ENCODE measurements at places on chromosomes 2 and 18.

DNA sequence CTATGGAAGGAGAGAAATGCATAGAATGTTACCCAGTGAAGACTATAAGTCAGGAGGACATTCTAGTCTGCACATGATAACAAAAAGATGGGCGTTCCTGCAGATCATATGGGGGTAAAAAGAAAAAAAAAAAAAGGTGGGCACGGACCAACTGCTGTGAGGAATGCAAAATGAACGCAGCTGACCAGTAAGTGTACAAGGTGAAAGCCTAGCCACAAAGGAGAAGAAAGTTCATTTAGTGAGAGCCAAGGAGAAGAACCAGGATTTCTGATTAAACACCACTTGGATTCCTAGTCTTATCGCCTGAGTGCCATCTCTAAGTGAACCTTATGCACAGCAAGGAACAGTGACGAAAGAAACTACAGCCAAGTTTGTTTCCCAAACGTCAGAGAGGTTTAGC, 26.5 kb downstream of the RBMS1 start:
- no peak for DNase-seq

DNA sequence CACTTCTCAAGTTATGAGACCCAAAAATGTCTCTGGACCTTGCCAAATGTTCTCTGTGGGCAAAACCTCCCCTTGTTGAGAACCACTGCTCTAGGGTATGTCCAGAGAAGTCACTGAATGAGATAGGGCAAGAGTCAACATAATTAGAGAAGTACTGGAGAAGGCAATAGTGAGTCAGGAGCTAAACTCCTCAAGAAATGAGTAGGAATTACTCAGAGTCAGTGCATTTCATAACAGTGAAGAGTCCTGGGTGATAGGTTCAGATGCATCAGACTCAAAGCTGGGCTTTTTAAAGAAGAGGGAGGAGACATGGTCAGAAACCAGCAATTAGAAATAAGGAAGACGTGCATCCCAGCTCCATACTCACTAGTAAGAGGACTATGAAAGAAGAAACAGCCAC, 38.6 kb upstream of the IHH start:
- no peak for DNase-seq

DNA sequence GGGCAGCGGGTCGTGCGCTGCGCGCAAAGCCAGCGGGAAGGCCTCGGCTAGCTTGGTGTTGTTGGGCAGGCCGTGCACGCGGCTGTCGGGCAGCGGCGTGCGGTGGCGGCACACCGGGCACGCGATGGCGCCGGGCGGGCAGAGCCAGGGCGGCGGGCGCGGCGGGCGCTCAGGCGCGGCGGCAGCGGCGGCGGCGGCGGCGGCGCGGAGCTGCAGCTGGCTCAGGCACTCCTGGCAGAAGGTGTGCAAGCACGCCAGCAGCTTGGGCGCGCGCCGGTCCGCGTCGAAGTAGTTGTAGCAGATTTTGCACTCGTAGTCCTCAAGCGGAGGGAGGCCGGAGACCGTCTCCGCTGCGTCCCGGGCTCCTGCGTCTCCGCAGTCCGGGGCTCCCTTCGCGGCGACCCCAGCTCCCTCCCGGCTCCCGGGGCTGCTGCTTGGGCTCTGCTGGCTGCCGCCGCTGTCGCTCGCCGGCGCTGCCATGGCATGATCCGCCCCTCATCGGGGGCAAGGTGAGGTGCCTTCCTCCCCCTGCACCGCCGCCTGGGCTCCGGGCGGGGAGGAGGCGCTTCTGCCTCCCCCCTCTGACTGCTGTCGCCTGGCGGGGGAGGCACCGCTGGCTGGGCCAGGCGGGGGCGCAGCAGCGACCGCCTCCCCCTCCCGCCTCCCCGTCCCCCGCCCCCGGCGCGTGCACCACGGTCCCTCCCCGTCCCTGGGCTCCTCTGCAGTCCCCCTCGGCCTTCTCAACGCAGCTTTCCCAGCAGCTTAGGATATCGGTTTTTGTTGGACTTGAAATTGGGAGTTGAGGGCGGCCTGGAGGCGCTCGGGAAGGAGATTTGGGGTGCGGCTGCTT, 21.0 kb upstream of the PAX3 start:
- no peak for DNase-seq

- no peak for DNase-seq
Observed at GRCh38 chr18:38019292-38019691, 453.7 kb upstream of the CELF4 start.

DNA sequence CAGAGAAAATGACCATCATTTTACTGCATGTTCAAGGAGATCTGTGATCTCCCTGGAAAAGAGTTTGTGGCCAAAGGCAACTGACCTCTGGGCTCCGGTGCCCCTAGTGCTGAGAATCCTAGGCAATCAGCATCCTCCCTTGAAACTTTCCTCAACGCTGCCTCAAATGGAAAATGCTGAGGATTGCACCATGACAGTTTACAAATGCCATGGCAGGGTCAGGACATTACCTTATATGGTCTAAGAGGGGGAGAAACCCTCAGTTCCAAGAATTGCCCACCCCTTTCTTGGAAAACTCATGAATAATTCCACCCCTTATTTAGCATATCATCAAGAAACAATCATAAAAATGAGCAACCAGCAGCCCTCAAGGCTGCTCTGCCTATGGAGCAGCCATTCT, 48.3 kb downstream of the ALPK2 start:
- no peak for DNase-seq

GRCh38 chr2:235564066-235564465, 70.2 kb downstream of the AGAP1 start:
- no peak for DNase-seq

GRCh38 chr2:97651114-97651513, 5.3 kb downstream of the COX5B start:
- DNase-seq, result no peak

DNA sequence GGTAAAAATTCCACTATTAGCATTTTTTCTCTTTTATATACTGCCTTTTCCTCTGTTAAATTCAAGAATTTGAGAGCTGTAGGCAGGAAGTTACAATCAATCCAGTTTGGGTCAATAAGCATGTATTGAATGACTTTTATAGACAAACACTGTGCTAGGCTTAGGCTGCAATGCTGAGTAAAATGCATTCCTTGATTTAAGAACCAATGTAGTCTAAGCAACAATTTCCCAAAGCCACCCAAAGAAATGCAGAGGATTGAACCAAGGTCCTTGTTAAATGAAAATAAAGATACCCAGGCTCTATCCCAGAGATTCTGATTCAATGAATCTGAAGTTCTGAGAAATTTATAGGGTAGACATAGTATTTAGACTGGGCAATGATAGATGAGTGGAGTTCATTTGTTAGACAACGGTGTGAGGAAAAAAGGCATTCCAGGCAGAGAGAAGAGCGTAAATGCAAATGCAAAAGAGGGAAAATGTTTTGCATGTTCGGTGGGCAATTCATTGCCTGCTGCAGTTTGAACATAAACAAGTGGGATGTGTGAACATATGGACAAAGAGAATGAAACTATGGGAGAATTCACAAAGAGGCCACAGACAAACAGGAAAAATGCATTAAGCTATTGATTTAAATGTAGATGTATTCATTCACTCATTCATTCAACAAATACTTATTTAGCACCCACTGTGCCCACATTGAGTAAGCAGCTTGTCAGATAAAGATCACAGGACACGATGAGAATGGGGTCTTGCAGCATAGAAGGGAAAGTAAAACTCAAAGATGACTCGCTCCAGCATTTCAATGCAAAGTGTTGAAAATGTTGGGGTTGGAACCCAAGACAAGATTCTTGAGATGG, 107.1 kb downstream of the EVA1A start:
- DNase-seq, result no peak

DNA sequence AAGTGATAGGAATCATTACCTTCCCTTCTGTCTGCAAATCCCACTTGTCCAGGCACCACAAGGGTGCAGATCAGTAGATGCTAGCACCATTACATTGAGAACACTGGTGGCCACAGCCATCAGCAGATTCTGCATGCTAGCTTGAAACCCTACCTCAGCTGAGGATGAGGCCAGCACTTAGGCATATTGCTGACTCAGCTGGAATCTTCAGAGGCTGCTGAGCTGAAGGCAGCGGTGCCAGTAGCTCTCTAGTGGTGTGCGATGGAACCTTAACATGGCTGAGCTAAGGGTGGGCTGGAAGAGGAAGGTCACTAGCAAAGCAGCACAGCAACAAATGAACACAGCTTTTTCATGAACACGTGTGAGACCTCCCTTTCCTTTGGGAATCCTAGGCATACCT, 19.0 kb upstream of the CPO start:
- no peak for DNase-seq

Measured in lower leg skin (tissue), 4 donors.